ENCODE measurements at places on chromosomes 4 and X.
A peak's percentile ranks its signal among the peaks of the same experiment; 100 is the strongest.

DNA sequence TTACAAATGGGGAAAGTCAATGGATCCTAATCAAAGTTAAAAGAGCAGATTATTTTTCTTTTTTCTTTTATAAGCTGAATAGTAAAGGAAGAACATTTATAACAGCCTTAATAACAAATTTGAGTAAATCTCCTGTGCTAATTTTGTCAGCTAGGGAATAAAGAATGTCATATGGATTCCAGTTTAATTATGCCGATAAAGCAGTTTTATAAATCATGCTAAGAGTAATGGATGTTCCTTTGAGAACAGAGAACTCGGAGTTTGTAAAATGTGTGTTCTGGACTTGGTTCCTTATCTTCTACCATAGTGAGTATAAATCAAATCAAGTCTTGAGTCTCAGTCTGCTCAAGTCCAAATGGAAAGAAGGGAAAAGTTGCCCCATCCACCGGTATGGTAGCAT lies 180.3 kb upstream of the FTHL17 start:
- no peak for DNase-seq

DNA sequence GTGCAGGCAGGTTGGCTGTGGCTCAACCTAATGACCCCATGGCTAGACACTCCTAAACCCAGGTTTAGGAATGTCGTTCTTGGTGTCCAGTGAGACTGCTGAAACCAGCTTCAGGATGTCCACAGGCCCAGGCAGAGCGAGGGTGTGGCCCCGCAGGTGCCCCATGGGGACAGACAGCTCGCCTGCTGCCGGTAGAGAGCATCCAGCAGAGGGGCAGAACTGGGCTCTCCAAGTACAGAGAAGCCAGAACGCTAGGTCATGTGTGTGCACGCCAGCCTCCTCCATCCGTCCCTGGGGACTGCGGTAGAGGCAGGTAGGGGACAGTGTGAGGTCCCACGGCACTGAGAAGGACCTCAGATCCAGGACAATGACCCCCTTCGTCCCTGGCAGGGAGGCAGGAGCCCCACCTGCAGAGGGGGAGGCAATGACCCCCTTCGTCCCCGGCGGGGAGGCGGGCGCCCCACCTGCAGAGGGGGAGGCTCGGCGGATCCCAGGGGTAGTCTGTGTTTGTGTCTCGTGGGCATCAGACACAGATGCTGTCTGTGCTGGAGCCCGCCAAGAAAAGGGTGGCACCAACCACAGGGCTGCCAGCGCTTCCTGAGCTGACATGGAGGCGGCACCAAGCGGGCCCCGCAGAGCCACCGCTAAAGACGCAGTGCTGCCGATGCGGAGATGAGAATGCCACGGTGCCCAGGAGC lies 118.4 kb downstream of the FAM53A start:
- no peak for DNase-seq

GRCh38 chr4:40124690-40125089 lies 68.0 kb downstream of the N4BP2 start:
- DNase-seq, result no peak

- no peak for DNase-seq
These were observed 1.0 kb downstream of the SLBP start for GRCh38 chr4:1711055-1711570.

DNA sequence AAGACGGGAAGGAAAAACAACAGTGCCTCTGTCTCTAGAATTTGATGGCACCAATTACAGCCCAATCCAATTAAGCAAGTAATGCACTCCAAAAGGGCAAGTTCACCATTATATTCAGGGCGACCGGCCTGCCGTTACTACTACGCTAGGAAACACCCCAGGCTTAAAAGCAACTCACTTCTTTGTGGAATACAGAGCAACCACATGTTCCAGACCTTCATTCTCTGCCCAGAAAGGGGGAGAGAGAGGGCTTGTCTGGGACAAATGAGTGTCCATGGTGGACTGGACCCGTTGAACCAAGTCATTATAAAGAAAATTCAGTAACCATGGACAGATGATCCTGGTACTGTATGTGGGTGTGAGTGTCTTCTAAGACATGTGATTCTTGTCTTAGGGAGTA lies 1.6 kb downstream of the KDR start:
- no peak for DNase-seq

DNA sequence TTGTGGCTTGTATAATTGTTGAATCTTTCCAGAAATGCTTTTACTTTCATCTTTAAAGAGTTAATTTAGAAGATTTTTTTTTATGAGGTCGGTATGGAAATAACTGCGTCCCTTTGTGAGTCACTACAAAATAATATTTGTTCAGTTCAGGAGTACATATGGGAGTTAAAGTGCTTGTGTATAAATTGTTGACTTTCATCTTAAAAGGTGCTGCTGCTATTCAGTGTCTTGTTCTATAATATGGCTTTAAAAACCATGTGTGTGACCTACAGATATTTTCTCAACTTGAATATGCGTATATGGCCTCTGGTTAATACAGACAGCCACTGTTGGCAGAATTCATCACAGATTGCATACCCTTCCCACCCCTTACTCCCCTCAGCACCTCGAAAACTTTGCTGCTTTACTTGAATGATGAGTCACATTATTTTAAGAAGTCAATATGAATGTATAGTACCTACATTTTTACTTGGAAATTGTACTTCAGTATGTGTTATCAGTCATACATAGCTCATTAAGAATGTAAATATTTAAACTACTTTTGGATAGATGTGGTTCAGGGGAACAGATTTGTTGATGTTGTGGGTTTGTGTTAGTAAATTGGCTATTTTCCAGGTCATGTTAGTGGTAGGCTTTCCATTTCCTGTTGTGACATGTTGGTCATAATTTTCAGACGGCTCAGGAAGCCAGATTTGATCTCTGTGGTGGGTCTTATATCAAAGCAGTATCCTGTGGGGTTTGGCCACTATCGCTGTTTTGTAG lies 1.5 kb downstream of the CLCN3 start:
- DNase-seq, result peak; percentile 78

GRCh38 chrX:95885074-95885473 lies 799.6 kb upstream of the DIAPH2 start:
- no peak for DNase-seq

DNA sequence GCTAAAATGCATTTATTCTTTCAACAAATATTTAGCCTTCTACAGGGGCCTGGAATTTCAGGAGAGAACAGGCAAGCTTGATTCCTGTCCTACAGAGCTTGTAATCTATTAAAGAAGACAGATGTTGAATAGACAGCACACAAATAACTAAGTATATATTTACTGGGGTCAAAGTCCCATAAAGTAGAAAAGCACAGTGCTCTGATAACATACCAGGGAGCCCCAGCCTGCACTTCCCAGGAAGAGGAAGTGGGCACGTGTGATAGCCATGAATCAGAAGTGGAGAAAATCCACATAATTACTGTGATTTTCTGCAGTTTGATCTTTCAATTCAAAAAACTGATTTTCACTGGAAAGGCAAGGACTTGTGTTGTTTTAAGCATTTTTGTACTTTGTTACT lies 129.1 kb downstream of the EGF start:
- no peak for DNase-seq

DNA sequence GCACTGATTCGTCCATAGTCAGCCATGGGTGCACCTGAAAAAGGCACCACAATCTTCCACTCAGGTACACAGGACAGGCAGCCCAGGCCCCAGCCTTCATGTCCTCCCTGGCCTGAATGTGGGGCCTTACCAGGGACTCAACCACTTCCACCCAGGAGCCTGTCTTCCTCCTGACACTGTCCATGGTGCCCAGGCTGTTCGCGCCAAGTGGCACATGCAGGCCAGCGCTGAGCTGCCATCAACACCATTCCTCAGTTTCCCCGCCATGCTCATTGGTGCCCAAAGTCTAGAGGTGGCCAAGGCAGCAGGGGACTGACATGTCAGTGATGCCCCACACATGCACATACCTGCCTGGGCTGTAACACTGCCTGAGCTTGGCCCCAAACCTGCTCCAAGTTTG lies 322.2 kb upstream of the POU3F4 start:
- no peak for DNase-seq

- no peak for DNase-seq
These were observed 39.9 kb upstream of the GPRIN3 start for GRCh38 chr4:89347363-89348025.

GRCh38 chr4:10197952-10198351 lies 81.4 kb upstream of the WDR1 start:
- no peak for DNase-seq

GRCh38 chr4:10656988-10657387 lies 27.6 kb downstream of the CLNK start:
- no peak for DNase-seq

- DNase-seq, result no peak
These were observed 327.5 kb upstream of the IGFBP7 start for GRCh38 chr4:57437649-57438048.

DNA sequence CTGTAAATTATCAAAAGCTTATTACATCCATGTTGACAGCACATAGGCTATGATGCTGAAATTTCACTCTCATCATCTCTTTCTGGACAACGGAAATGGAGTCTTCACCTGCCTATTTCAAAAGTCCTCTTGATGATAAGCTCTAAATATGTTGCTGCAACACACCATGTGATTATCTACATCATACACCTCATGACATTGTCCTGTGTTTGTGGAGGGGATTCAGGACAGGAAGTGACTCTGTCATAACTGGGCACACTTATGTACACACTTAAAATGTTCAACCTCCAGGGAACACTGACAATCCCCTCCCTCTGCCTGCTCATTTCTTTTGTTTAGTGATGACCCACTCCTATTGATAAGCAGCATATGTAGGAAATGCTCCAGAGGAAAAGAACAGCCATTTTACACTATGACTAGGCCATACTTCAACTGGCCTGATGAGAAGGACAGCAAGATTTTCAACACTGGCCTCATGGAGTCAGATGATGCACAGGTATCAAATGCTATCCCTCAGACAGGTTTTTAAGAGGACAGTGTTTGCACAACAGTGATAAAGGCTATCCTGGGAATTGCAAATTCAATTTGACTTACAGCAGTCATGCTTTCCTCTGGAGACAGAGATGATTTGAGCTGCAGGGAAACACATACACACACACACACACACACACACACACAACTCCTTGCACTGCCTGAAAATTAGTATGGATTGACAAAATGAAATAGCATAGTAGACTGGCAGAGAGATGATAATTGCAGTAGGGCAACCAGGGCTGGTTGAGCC lies 163.3 kb upstream of the RASGEF1B start:
- no peak for DNase-seq

- peak; percentile 79 for DNase-seq
These were observed 32.3 kb upstream of the IRF2 start for GRCh38 chr4:184506527-184507121.

DNA sequence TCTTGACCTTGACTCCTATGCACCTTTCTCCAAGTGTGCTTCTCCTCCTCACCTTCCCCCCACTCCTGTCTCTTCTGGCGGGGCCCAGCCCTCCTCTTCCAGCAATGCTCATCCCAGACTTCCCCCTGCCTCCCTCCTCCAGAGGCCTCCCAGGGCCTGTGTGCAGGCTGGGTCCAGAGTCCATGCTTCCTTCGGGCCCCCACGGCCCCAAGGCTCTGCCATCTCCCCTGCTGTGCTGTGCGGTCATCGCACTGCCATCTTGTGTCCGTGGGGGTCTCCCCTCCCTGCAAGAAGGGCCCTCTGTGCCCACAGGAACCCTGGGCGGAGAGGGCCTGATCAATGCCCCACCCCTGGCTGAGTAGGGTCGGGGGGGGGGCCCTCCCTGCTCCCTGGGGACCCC lies 27.3 kb downstream of the ATP2B3 start:
- no peak for DNase-seq

DNA sequence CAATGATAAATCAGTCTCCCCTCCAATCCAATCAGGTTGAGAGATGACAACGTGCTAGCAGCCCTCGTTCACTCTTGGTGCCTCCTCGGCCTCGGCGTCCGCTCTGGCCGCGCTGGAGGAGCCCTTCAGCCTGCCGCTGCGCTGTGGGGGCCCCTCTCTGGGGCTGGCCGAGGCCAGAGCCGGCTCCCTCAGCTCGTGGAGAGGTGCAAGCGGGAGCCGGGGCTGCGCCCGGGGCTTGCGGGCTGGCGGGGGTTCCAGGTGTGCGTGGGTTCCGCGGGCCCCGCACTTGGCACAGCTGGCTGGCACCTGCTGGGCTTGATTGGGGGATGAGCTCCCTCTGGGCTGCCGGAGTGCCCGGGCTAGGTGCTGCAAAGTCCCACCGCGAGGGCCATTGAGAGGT lies 40.9 kb upstream of the PRSS48 start:
- no peak for DNase-seq

GRCh38 chrX:42047886-42048285 lies 124.5 kb upstream of the CASK start:
- DNase-seq, result no peak

GRCh38 chr4:141275834-141276233 lies 55.1 kb downstream of the ZNF330 start:
- DNase-seq, result no peak

DNA sequence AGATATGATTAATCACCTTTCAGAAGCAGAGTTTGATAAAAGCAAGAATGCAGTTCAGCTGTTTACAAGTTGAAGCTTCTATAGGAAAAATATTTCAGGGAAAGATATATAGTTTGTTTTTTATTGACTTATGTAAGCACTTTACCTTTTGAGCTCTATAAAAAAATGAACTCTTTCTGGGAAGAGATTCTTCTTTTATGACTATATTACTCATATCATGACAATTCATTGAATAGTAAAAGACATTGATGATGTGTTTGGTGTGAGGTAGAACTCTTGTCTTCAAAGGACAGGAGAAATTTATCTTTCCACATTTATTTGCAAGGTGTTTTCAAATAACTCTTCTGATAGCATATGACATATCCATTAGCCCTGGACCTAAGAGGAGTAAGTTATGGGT lies 156.6 kb downstream of the SLC4A4 start:
- DNase-seq, result no peak

Measured in activated CD4-positive, alpha-beta T cell treated with anti-CD3 and anti-CD28 coated beads, Interleukin-2, Interleukin-4, amounts not matched to agents 100 ng/mL and 50 ng/mL, durations not matched to agents 16 hours and 8 hours (primary cell).